MCF 10A (cell line): ENCODE measurements at places on chromosomes 7 and 10. TPM values are rescaled to one million over a fixed set of nuclear protein-coding genes. Genes with fewer than 3 reads are reported as not detected.
A peak's percentile ranks its signal among the peaks of the same experiment; 100 is the strongest.

TUBB8 gene
- not detected in 2 replicates for total RNA-seq

NME8 gene
- total RNA-seq, result 1.1 and 1.5 TPM in 2 replicates

- no peak for DNase-seq
These were observed 13.0 kb upstream of the SMIM30 start for GRCh38 chr7:113131367-113131766.

DNA sequence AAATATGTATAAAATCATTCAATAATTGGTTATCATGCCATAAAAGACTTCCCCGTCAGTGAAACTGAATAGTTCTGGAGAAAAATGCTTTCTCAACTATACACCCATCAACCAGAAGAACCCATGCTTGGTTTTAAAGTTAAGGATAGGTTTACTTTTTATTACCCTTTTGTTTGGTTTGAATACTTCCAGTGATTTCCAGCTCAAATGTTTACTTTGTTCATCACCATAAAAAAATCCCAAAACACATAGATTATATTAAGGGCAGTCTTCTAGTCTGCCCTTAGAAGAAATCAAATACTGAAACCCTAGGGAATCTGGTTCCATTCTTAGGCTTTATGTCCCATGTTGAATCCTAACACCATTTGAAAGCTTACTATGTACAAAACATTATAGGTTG is 49.2 kb downstream of the PTTG1IP2 start:
- DNase-seq, result no peak

- no peak for DNase-seq
These were observed 266.2 kb downstream of the SLC25A13 start for GRCh38 chr7:96055717-96056116.

GRCh38 chr10:19800161-19800560 is 16.1 kb upstream of the PLXDC2 start:
- no peak for DNase-seq

SRRM3 gene
- 0.70 and 0.71 TPM in 2 replicates for total RNA-seq

DNA sequence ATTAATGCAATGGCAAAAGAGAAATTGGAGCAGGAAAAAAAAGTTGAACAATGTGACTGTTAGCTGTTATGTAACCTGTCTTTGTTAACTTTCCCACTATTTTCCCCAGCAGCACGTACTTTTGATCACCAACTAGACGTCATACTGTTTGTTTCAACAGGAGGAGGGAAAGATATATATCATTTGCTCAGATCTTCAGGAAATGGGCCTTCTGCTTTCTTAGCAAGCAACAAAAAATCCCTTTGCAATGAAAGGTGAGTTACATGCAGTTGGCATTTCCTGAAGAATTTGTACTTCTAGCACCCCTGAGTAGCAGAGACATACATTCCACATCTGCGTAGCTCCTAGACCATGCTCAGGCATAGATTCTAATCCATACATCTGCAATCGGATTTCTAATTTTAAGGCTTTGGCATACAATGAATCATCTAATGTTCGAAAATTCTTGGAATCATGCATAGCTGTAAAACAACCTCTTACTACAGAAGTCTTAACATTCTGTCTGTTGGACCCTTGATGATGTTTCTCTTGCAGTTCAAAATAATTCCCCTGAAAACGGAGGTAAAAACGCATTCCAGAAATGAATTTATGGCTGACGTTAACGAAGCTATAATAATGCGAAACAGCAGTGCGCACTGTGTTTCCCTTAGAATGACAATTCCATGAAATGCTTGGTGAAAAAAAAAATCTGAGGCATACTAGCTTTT is 286.9 kb upstream of the MGMT start:
- no peak for DNase-seq

- no peak for DNase-seq
These were observed 42.1 kb upstream of the MKLN1 start for GRCh38 chr7:131285556-131285955.

DNA sequence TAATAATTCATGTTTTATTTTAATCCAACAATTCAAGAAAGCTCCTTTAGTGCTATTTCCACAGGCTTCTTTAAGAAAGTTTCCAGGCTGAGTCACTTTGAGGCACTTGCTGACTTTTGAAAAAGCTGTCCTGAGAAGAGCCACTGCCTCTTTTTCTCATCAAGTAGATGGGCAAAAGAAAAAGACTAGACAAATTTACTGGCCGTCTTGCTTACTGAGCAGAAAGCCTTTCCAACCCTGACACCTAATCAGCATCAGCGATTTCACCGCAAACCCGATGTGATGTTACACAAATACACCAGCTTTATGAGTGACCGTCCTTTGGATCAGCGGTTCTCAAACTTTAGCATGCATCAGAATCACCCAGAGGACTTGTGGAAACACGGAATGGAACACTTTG is 24.3 kb downstream of the CTTNBP2 start:
- DNase-seq, result no peak

NODAL gene
- not detected in 2 replicates for total RNA-seq

- DNase-seq, result no peak
These were observed 935 bp upstream of the ZNF736 start for GRCh38 chr7:64312826-64313225.

DNA sequence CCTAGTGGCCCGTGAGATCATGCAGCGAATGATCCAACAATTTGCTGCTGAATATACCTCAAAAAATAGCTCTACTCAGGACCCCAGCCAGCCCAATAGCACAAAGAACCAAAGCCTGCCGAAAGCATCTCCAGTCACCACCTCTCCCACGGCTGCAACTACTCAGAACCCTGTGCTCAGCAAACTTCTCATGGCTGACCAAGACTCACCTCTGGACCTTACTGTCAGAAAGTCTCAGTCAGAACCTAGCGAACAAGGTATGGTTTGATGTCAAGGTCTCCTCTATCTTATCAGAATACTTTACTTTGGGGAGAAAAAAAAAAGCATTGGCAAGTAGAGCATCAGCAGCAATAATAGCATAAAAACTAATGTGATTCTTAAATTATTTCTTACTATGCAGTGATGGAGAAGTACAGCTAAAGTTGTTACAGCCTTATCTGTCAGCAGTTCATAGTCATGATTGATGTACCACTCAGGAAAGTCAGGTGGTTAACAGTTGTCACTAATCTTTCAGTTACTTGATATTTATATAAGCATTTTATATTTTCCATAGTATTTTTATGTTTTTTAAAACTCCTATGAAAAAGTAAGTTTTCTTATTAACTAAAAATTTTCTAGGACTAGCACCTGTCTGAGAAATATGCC is 117.1 kb downstream of the LCOR start:
- no peak for DNase-seq

DNA sequence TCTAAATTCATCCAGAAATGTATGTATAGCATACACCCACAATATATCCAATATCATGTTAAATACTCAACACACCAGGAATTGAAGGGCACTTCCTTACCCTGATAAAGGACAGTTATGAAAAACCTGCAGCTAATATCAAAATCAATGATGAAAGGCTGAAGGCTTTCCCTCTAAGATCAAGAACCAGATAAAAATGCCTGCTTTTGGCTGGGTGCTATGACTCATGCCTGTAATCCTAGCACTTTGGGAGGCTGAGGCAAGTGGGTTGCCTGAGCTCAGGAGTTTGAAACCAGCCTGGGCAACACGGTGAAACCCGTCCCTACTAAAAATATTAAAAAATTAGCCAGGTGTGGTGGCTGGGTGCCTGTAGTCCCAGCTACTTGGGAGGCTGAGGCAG is 21.6 kb upstream of the UPP1 start:
- DNase-seq, result peak; percentile 24

WDR86 gene
- total RNA-seq, result not detected in 2 replicates

DNA sequence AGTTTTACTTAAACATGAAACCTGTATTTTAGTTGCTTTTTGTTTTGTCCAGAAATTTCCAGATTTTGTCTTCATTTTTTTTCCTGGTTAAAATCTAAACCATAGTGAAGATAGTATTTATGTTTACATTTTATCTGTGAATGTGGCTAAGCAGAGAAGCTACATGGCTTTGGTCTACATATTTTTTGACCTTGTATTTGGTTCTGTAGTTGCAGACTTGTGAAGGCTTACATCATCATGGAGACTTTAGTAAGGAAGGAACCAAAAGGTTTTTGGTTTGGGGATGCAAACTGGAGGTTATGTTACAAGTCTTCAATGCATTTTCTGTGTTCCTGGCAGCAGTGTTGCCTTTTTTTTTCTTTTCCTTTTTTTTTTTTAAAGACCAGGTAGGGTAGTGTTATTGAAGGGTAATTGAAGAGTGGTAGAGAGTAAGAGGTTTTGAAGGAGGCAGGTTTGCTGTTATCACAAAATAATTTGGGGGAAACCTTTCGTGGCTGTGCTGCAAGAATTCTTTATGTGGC is 30.9 kb upstream of the VDAC2 start:
- no peak for DNase-seq

DNA sequence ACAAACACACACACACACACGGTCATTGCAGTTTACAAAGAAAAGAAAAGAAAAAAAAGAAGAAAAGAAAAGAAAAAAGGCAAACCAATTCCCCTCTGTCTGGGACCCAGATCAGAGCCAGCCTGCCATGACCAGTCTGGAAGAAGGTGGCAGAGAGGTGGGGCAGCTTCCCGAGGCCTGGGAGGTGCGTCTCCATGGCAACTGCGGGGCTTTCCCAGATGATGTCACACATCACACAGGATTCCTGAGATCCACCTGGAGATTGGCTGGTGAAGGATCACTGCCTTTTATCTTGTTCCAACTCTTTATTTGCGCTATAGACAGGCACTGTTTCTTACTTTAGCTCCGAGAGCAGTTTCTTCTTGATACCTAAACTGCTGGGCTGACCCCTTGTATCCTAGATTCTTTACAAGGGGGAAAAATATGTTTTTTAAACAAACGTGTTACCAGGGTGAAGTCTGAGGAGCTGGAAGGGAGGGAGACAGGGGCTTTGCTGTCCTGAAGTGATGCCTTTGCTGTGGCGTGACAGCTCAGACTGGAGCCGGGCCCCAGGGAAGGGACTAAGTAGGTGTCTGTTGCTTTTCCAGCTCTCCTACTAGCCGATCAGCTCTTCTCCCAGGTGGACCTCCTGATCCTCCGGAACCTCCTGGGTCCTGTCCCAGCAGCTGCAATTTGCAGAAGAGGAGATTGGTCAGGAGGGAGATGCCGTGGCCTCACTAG is 298.5 kb downstream of the KLF6 start:
- peak; percentile 93 for DNase-seq

DNA sequence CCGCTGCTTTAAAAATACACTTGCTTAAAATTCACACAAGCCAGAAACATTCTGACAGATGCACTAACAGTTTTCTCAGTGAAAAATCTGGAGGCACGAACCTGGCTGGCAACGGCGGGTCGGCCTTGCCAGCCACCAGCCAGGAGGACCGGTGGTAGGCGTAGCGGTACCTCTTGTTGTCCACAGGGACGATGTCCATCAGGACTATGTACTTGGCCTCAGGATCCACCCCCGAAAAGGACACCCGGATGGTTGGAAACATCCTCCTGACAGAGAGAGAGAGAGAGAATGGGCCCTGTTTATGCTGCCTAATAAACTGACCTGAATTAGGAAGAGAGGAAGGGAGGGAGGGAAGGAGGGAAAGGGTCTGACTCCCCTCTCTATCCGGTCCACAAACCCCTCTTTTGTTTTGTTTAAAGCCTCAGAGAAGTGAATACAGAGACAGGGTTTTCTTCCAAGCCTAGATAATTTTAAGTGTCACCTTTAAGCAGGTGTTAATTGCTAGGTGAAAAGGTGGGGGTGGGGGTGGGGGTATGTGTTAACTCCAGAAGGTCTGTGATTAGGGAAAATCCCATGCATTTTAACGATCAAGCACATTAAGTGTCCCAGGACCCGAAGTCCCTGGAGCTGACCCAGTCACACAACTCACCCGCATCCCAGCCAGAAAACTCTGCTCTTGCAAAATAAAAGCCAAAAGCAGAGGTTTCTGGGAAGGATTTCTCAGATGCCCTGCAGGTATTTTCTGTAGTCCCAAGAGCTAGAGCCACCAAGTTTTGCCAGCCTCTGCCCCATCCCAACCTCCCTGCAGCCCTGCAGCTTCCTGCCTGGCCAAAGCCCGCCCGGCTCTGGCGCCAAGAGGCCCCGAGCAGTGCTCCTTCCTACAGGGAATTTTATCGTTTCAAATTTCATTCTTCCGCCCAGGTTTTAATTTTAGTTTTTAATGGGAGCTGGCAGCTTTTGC is 5.0 kb downstream of the TBX20 start:
- peak; percentile 40 for DNase-seq

DNA sequence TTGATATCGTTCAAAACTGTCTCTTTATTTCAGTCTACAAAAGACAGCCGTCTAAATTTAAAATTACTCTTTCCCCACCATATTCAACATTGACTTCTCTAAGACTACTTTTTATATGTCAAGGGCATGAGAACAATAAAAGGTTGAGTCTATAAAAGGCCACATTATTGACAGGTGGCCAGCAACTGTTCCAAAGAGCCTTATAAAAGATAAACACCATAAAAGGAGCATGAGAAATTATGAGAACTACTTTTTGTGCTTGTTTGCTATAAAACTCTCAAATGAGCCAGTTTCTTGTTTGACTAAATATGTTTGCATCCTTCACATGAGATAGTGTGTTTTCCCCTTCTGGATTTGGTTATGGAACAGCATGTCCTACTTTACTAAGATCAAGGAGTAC is 189.2 kb downstream of the THSD7A start:
- DNase-seq, result no peak

SSBP1 gene
- total RNA-seq, result 269 and 340 TPM in 2 replicates

GRCh38 chr10:46544989-46545791 is 11.3 kb downstream of the GPRIN2 start:
- DNase-seq, result peak; percentile 56

PVRIG gene
- 0.74 TPM in 1 of 2 replicates, not detected in the other for total RNA-seq

DNA sequence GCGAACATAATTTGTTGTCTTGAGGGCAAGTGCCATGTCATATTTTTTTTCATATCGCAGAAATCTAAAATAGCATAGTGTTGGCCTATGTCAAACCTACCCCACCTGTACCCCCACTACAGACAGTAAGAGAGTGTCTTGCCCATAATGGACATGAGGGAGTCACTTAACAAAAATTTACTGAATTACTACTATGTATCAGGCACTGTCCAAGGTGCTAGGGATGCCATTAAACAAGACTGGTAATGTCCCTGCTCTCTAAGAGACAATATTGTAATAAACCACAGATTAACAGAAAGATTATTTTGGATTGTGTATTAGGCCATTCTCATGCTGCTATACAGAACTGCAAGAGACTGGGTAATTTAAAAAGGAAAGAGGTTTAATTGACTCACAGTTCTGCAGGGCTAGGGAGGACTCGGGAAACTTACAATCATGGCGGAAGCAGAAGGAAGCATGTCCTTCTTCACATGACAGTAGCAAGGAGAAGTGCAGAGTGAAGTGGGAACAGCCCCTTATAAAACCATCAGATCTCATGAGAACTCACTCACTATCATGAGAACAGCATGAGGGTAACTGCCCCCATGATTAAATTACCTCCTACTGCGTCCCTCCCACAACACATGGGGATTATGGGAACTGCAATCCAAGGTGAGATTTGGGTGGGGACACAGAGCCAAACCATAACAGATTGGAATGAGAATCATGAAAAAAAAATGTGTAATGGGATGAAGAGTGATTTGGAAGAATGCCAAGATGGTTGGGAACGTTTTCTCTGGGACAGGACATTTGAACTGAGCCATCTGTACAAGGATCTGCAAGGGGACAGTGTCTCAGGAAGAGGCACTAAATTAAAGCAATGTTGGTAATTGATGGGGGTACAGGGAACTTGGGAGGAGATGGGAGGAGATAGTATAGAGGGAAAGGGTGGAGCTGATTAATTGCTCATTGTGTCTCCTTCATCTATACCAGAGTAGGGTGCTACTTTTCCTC is 108.5 kb downstream of the FAM107B start:
- DNase-seq, result peak; percentile 14

GIMAP4 gene
- total RNA-seq, result not detected in 2 replicates

LLCFC1 gene
- not detected in 2 replicates for total RNA-seq

GRCh38 chr10:6406220-6407033 is 173.6 kb downstream of the PRKCQ start:
- DNase-seq, result peak; percentile 46

NPSR1 gene
- not detected in 2 replicates for total RNA-seq

POR gene
- total RNA-seq, result 45.1 and 58.0 TPM in 2 replicates

BAMBI gene
- 21.2 and 31.6 TPM in 2 replicates for total RNA-seq
